Bronchial smooth muscle cell (primary cell): ENCODE measurements at places on chromosomes 2 and 18. TPM values are rescaled to one million over a fixed set of nuclear protein-coding genes. Genes with fewer than 3 reads are reported as not detected.

The DNPEP gene
- total RNA-seq: 78.2 and 137 TPM in 2 replicates

The MYCN gene
- not detected in 2 replicates for total RNA-seq

The CHRND gene
- total RNA-seq: not detected in 2 replicates

The ZNF638 gene
- 105 and 129 TPM in 2 replicates for total RNA-seq

The RIT2 gene
- total RNA-seq: not detected in 2 replicates

The HOXD13 gene
- total RNA-seq: not detected in 2 replicates

The CRYBA2 gene
- total RNA-seq: not detected in 2 replicates

The MATN3 gene
- 0.77 and 1.6 TPM in 2 replicates for total RNA-seq

The IKZF2 gene
- 4.0 and 8.8 TPM in 2 replicates for total RNA-seq

The ATP8B1 gene
- 10.6 and 15.5 TPM in 2 replicates for total RNA-seq

The CENPA gene
- total RNA-seq: 0.26 and 1.6 TPM in 2 replicates

The ZNF385B gene
- under 0.01 TPM in 1 of 2 replicates, not detected in the other for total RNA-seq

The EFR3B gene
- 0.26 and 0.47 TPM in 2 replicates for total RNA-seq

The ARHGEF4 gene
- 2.2 and 5.2 TPM in 2 replicates for total RNA-seq

The IGFBP2 gene
- 2.0 and 2.1 TPM in 2 replicates for total RNA-seq

The ABCG5 gene
- total RNA-seq: not detected in 2 replicates

The SAG gene
- total RNA-seq: under 0.01 TPM in 1 of 2 replicates, not detected in the other

The RTP5 gene
- not detected in 2 replicates for total RNA-seq

The SERPINB10 gene
- not detected in 2 replicates for total RNA-seq

The GCKR gene
- 0.16 TPM in 1 of 2 replicates, not detected in the other for total RNA-seq

The KIF5C gene
- total RNA-seq: 0.16 and 0.26 TPM in 2 replicates

The MEP1B gene
- not detected in 2 replicates for total RNA-seq

The ONECUT2 gene
- under 0.01 TPM in 1 of 2 replicates, not detected in the other for total RNA-seq

The ADCY3 gene
- total RNA-seq: 41.9 and 67.2 TPM in 2 replicates

The ANKRD62 gene
- total RNA-seq: not detected in 2 replicates

The EGR4 gene
- total RNA-seq: under 0.01 TPM in 1 of 2 replicates, not detected in the other

The TUBA4B gene
- total RNA-seq: under 0.01 TPM in 1 of 2 replicates, not detected in the other

The LIPG gene
- total RNA-seq: 0.17 and 0.63 TPM in 2 replicates

The LYPD6B gene
- 0.32 TPM in 1 of 2 replicates, not detected in the other for total RNA-seq

The ALPP gene
- not detected in 2 replicates for total RNA-seq

The ZNF396 gene
- 1.4 and 2.2 TPM in 2 replicates for total RNA-seq

The SH3RF3 gene
- 1.9 and 2.5 TPM in 2 replicates for total RNA-seq

The CFC1 gene
- total RNA-seq: not detected in 2 replicates

The SCYGR8 gene
- not detected in 2 replicates for total RNA-seq

The DES gene
- total RNA-seq: 2.4 and 2.7 TPM in 2 replicates

The ALKAL2 gene
- total RNA-seq: not detected in 2 replicates
